Karpas-422 (cell line): ENCODE measurements at places on chromosomes 1 and 21. TPM values are rescaled to one million over a fixed set of nuclear protein-coding genes. Genes with fewer than 3 reads are reported as not detected.

The DNASE2B gene
- total RNA-seq, result not detected in 2 replicates

The MTF2 gene
- total RNA-seq, result 34.6 and 36.3 TPM in 2 replicates

The PDE9A gene
- total RNA-seq, result not detected in 2 replicates

The TLR5 gene
- not detected in 2 replicates for total RNA-seq

The SPRR2A gene
- total RNA-seq, result not detected in 2 replicates

- no peak overlapping the region for H3K27ac ChIP-seq
- no peak overlapping the region for H3K4me3 ChIP-seq
- peak; percentile 68 for DNase-seq
- no peaks in the 10 kb centered on the region for H3K27me3 ChIP-seq
- H3K36me3 ChIP-seq, result no peaks in the 10 kb centered on the region
Measured at GRCh38 chr1:171984850-171985485, 143.7 kb downstream of the DNM3 start.

GRCh38 chr21:46217511-46218196, 10.9 kb downstream of the LSS start:
- H3K36me3 ChIP-seq, result no peaks in the 10 kb centered on the region; the same call in 1 of the 2 replicates
- DNase-seq, result no peak

DNA sequence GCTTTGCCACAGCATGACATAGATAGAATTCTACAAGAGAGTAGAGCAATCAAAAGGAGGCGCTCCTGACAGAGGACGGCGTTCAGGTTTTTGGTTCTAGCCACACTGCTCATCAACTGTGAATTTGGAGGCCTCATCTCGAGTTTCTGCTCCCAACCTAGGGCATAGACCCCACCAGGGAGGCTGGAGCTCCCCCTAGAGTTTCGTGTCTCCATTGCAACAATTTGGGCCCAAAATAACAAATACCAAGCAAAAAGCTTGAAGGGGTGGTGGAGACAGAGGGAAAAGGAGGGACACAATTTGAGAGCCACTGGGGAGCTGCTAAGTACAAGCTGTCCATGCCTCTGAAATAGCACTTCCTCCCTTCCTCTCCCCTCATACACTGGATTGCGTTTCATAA, 297.0 kb downstream of the GPATCH2 start:
- no peaks in the 10 kb centered on the region; the same call in 1 of the 2 replicates for H3K36me3 ChIP-seq
- H3K4me3 ChIP-seq, result no peak overlapping the region
- peaks cover 29% of the 10 kb centered on the region for H3K4me1 ChIP-seq
- H3K27ac ChIP-seq, result no peak overlapping the region

DNA sequence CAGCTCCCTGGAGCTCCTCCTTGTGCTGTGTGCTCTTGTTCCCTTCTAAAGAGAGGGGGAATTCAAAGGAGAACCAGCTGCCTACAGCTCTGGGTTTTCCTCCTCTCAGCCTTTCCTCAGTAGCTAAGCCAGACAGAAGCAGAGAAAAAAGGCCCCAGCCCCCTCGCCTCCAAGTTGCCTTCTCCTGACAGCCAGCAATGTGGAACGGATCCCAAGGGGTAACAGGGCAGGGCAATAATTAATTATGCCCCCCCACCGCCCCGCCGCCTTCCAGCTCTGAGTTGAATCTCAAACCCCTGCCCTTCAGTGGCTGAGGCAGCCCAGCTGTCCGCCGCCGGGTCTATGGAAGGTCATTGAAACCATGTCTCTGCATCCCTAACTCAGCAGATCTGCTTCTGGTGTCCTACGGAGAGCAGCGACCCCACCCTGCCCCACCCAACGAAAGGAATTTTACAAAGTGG, 69.0 kb upstream of the GOLT1A start:
- H3K27ac ChIP-seq, result no peak overlapping the region
- no peaks in the 10 kb centered on the region for H3K36me3 ChIP-seq
- peaks cover 6% of the 10 kb centered on the region; the same call in 1 of the 2 replicates for H3K4me1 ChIP-seq
- DNase-seq, result no peak
- no peak overlapping the region for H3K4me3 ChIP-seq

DNA sequence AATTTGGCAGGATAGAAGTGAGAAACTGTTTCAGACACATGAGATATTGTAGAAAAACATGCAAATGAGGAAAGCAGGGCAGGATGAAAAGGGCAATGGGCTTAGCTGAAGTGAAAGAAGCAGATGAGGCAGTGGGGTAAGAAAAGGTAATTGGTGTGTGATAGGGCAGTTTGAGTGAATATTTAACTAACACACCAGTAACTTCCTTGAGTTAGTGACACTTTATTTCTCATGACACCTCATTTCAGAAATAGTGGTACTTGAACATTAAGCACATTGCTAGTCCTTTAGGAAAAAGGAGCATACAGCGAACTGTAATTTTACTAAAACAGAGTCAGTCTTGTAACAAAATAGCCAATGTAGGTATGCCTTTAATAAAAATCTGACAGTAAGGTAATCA, 415.0 kb downstream of the DPYD start:
- no peak overlapping the region for H3K27ac ChIP-seq
- peaks cover 18% of the 10 kb centered on the region for H3K4me1 ChIP-seq
- H3K27me3 ChIP-seq, result no peaks in the 10 kb centered on the region
- H3K36me3 ChIP-seq, result no peaks in the 10 kb centered on the region

DNA sequence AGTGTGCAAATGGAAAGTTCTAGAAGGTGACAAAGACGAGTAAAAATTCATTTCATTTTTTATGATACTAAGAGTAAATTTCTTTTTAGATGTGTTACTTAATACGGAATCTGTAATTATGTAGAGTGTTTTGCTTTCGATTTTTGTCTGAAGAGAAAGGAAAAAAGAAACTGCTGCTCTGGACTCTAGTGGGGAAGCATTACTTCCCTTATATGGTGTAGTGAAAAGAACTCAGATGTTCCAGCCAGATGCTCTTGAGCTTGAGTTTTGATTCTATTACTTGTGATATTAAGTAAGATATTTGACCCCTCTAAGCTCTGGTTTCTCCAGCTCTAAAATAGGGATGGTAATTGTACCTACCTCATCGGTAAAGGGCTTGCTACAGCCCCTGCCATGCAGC, 12.2 kb upstream of the GPR161 start:
- no peak for DNase-seq
- no peaks in the 10 kb centered on the region for H3K36me3 ChIP-seq
- H3K27ac ChIP-seq, result no peak overlapping the region
- no peak overlapping the region for H3K4me3 ChIP-seq
- peaks cover 9% of the 10 kb centered on the region for H3K4me1 ChIP-seq

- peak overlapping the region; percentile 96 for H3K4me3 ChIP-seq
- H3K36me3 ChIP-seq, result peaks cover 3% of the 10 kb centered on the region; the same call in 1 of the 2 replicates
- no peak for DNase-seq
- peak overlapping the region; percentile 64 for H3K27ac ChIP-seq
- H3K4me1 ChIP-seq, result peaks cover 43% of the 10 kb centered on the region
Measured at GRCh38 chr1:175000697-175001187, 995 bp downstream of the CACYBP start.

DNA sequence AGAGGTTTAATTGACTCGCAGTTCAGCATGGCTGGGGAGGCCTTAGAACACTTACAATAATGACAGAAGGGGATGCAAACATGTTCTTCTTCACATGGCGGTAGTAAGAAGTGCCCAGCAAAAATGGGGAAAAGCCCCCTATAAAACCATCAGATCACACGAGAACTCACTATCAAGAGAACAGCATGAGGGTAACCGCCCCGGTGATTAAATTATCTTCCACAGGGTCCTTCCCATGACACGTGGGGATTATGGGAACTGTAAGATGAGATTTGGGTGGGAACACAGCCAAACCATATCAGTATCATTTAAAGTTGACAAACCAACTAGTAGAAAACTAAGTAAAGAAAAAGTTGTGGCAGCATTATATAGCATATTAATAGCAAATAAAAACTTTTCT, 71.3 kb upstream of the DNAJC6 start:
- H3K4me3 ChIP-seq, result no peak overlapping the region
- no peaks in the 10 kb centered on the region for H3K36me3 ChIP-seq
- no peak overlapping the region for H3K27ac ChIP-seq
- no peaks in the 10 kb centered on the region for H3K4me1 ChIP-seq
- no peak for DNase-seq
- H3K27me3 ChIP-seq, result no peaks in the 10 kb centered on the region
